ENCODE measurements at places on chromosomes 12 and 14.
A peak's percentile ranks its signal among the peaks of the same experiment; 100 is the strongest.

- peak; percentile 30 for DNase-seq
These were observed 558 bp downstream of the KLHDC2 start for GRCh38 chr14:49768301-49769121.

DNA sequence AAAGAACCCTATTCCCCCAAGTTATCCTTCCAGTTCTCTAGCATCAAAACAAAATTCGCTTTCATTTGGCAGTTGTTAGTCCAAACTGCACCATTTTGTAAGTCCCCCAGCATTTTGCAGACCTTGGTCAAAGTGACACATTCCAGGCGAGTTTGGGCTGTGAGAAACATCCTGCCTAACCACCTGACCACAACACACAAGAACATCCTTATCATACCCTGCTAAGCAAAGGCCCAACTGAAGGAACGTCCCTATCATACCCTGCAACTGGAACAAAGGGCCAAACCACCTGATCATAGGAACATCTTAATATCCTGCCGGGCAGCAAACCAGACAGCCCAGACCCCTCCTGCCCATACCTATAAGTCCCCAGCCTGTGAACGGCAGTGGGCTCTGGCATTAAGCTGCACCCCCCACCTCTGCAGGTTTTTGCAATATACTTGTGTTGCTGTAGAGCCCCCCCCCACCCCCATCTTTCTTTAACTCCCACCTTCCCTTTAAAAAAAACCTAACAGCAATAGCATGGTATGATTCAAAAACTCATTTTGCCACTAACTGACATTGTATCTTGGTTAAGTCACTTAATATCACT is 2.7 kb downstream of the PCNX4 start:
- no peak for DNase-seq

DNA sequence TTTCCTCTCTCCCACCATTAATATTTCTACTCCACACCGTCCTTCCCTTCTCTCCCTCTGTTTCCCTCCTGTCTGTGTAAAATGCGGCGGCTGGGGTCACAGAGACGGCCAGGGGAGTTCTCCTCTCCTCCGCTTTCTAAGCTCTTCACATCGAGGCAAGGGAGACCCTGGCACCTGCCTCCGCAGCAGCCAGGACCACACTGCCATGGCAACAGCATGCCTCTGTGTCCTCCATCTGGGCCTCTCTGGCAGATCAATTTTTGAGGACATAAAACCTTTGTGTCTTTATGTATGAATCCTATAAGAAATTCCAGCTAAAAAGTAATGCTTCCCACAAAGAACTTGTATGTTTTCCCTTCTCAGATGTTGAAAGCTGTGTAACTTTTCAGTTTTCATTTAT is 41.4 kb downstream of the DYRK4 start:
- no peak for DNase-seq

GRCh38 chr12:132717531-132718387 is 7.1 kb downstream of the PGAM5 start:
- no peak for DNase-seq

- DNase-seq: no peak
These were observed 79.0 kb downstream of the PITPNM2 start for GRCh38 chr12:123071857-123072256.

DNA sequence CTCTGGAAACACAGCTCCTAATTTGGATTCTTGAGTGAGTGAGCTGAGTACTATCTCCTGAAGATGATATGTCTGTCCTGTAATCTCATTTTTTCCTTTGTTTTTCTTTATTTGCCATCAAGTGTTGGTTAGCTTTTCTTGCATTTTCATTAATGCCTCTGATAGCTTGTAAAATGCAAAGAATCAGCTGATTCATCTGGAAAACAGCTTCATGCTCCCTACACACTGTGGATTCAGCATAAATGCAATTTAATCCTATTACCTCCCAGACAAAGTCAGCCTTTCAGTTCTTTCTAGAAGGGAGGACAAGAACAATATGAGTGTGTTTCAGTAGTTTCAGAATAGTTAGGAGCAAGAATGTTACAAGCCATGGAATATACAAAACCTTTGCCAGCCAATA is 79.4 kb downstream of the DACT1 start:
- DNase-seq: no peak

GRCh38 chr12:42213023-42213422 is 25.0 kb downstream of the YAF2 start:
- peak; percentile 89 for DNase-seq

- DNase-seq: peak; percentile 47
These were observed 304.1 kb upstream of the SSTR1 start for GRCh38 chr14:37903343-37904191.

DNA sequence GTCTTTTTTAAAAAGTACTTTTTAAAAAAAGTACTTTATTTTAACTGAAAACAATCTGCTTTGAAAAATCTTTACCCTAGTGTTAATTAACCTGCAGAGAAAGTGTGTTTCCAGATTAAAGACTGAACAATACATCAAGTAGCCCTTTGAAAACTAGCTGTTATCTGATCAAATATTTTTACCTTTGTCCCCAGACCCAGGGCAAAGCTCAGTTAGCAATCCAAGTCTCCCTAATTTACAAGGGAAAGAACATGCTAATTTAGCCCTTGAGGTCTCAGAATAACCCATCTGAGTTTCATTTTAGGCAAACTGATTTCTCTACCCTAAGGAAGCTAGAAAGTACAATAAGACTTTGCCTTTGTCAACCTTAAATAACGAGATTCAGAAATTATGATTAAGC is 91.2 kb downstream of the PPM1H start:
- no peak for DNase-seq

- no peak for DNase-seq
These were observed 10.3 kb upstream of the ZNF740 start for GRCh38 chr12:53170215-53170614.

DNA sequence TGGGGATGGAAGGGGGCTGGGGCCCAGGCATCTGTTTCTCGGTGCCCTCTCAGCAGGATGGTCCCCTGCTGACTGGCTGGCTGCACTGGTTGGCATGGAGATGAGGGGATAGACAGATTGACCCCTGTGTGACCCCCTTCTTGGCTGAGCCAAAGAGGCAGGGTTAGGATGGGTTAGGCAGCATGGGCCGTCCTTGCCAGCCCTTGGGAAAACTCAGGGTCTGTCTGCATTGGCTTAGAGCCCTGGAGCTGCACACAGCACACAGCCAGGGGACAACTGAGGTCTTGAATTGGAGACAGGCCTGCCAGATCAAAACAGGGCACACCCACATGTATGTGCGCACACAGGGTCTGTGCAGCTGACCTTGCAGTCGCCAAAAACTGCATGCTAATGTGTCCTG is 11.2 kb upstream of the LRP1-AS start:
- DNase-seq: no peak

- DNase-seq: no peak
These were observed at the start of gene TMEM52B for GRCh38 chr12:10178821-10179220. TSS of gene TMEM52B (plus strand) at chr12:10179032. CDS start at chr12:10179575, 543 bp downstream.

GRCh38 chr12:29346769-29347421 is 34.1 kb downstream of the ERGIC2 start:
- no peak for DNase-seq

DNA sequence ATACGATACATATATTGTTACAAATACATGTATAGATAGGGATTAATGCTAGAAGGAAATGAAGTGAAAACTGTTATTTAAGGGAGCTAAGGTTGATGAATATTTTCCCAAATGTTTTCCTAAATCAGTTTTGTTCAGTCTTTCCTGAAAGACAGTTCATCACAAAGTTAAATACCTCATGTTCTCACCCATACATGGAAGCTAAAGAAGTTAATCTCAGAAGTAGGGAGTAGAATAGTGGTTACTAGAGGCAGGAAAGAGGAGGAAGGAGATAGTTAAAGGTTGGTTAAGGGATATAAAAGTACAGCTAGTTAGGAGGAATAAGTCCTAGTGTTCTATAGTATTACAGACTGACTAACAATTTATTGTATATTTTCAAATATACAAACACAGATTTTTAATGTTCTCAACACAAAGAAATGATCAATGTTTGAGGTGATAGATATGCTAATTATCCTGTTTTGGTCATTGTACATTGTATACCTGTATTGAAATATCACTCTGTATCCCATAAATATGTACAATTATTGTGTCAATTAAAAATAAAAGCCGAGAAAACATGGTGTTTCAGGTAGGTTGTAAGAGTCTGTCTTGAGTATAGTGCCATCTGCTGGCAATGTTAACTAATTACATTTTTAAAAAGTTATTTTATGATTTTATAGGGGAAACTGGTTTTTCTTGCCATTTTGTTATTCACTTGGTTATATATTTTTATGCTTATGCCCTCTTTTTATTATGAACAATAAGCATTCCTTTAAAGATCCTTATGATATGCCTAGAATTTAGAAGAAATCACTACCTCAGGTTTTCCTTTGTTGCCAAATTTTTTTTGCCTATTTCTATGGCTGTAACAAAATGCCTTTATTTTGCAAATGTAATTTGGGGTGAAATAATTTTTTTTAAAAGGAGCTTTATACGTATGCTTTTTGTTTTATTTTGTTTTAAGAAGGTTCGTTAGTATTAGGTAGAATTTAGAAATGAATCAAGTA is 26.9 kb downstream of the ZDHHC17 start:
- DNase-seq: peak; percentile 21

GRCh38 chr14:84421621-84422020 is 1108.3 kb upstream of the FLRT2 start:
- no peak for DNase-seq

- DNase-seq: no peak
These were observed 451.8 kb upstream of the TBX3 start for GRCh38 chr12:115135800-115136211.

- no peak for DNase-seq
These were observed 23.1 kb downstream of the PIK3C2G start for GRCh38 chr12:18284386-18284785.

GRCh38 chr12:123278101-123278627 is 6.5 kb upstream of the CDK2AP1 start:
- no peak for DNase-seq

GRCh38 chr14:23443411-23443812 is 8.0 kb upstream of the MYH7 start:
- DNase-seq: no peak
